ENCODE measurements at places on chromosomes 13 and 19. TPM values are rescaled to one million over a fixed set of nuclear protein-coding genes. Genes with fewer than 3 reads are reported as not detected.

DNA sequence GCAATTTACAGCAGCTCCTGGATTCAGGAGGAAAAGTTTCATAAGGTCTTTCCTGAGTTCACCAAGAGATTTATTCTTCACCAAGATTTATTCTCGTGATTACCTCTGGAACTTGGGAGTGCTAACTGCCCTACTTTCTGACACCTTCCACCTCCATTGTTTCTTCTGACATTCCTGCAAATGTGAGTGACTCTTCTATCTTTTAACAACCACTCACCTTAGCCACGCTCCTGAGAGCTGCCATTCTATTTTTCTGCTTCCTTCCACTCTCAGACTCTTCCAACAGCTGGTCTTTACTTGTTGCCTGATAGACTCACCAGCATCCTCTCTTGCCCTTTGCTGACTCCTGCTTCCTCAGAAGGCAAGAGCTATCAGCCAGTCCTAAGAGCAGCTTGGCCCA is 11.5 kb upstream of the CBY2 start:
- DNase-seq, result no peak

- DNase-seq, result no peak
Observed at GRCh38 chr13:30124131-30124768, 183.1 kb downstream of the KATNAL1 start.

DNA sequence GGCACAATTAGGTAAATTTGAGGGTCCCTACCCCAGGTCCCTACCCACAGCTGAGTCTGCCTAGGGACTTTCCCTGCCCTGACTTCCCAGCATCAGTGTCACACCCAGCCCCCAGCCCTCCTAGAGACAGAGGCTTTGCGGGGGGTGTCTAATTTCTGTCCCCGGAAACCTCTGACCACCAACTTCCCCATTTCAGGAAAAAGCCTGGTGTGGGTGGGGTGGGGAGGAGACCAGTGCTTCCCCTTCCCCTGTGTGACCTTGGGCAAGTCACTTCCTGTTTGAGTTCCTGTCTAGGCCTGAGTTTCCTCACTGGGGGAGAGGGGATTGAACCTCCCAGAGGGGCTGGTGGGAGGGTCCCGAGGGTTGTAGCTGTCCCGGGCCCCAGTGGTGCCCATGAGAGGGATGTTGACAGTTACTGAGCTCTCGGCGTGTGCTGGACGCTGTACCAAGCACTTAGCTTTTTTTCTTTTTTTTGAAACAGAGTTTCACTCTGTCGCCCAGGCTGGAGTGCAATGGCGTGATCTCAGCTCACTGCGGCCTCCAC is 7.9 kb downstream of the VASP start:
- DNase-seq, result no peak

The CGB3 gene
- not detected for total RNA-seq

The NLRP8 gene
- total RNA-seq, result not detected

DNA sequence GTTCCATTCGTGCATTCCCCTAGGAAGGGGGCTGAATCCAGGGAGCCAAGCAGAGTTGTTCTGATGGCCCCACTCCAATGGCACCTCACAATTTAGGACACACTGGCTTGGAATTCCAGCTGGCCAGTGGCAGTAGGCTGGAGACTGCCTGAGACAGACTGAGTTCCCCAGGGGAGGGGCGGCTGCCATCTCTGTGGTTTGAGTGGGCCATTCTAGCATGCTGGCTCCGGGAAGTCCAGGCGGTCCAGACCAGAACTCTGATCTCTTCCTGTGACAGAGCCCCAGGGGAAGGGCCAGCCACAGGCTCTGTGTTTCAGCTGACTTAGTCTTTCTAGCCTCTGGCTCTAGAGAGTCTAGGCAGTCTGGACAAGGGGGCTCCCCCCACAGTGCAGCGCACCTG is 29.5 kb upstream of the SLC7A1 start:
- DNase-seq, result no peak

DNA sequence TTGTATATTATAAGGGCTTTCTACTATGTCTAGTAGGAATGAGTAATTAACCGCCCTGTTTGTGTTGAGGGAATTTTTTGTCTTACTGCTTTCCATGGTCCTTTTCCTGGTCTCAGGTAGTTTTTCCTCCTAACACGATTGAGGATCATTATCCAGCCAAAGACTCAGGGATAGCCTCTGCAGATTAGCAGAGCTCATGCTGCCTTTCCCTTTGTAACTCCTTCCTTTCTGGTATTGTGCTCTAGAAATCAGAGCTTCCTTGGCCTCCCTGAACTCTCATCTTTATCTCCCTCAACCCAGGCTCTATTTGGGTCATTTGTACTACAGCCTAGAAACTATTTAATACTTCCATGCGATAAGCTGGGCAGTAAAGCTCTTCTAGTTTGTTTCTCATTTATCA is 142.1 kb downstream of the PDS5B start:
- no peak for DNase-seq

DNA sequence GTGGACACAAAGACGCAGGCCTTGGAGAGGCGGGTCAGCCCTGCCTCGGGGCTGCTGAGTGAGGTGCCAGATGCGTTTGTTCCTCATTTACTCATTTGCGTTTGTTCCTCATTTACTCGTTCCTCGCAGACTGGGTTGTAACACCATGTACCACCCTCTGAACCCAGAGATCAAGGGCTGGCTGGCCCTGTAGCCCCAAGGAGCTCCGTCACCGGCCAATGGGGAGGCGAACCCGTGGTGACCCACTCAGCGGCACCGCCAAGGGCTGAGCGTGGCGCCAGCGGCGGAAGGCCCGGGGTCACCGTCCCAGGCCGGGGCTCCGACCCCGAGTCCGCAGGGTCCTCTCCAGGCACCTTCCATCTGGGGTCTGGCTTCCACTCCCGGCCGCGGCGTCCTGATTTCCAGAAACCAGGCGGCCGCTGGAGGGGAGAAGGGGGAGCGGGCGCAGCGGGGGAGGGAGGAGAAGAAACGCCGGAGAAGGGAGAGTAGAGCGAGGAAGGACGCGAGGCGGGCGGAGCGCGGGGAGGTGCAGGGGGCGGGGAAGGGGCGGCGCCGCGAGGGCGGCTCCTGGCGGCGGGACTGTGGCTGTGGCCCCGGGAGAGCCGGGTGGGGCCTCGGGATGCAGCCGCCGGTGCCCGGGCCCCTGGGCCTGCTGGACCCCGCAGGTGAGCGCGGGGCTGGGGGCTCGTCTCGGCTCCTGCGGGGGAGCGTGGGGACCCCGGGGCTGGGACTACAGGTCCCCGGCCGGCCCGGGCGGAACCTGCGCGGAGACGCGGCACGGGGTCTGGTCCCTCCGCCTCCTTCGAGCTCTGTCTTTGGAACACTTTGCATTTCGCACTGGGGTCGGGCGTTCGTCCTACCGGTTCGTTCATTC is at the start of gene TMEM255B:
TMEM255B (plus strand) TSS at position 576 of the 874 bp plus-strand sequence; CDS start at position 620, 44 bp downstream.
- peak; percentile 79 for DNase-seq

DNA sequence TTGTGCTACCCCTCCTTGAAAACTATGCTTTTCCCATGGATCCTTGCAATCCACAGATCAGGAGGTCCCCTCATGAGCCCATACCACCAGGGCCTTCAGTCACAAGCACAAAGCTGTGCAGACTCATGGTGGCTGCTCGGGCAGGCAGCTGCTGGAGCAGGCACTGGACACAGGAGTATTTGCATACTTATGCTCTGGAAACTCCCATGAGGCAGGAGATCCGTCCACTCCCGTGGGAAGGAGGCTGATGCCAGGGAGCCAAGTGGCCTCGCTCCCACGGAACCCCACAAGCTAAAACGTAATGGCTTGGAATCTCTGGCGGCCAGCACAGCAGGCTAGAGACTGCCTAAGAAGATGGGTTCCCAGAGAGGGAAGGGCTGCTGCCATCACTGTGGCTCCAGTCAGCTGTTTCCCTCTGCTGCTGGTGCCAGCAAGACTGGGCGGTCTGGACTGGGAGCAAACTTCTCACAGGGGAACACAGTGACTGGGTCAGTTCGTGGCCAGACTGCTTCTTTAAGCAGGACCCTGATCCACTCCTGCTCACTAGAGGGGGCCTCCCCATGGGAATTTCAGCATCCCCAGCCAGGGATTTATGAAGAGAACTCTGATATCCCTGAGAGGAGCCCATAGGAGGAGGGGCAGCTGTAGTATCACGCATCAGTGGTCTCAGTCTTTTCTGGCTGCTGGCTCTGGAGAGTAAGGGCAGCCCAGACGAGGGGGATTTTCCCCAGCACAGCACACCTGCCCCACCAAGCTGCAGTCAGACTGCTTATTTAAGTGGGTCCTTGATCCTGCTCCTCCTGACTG is 370.3 kb upstream of the ATXN8OS start:
- no peak for DNase-seq

- DNase-seq, result no peak
Observed at GRCh38 chr19:38734426-38735256, 9.6 kb downstream of the CAPN12 start.

The ZNF723 gene
- not detected for total RNA-seq

- DNase-seq, result peak; percentile 61
Observed at GRCh38 chr19:16199275-16199932, 1.7 kb downstream of the AP1M1 start.

GRCh38 chr13:40031031-40031430 is 375.6 kb downstream of the COG6 start:
- no peak for DNase-seq

- DNase-seq, result no peak
Observed at GRCh38 chr13:39929583-39929982, 274.1 kb downstream of the COG6 start.
